ENCODE measurements at places on chromosomes 6 and 20. TPM values are rescaled to one million over a fixed set of nuclear protein-coding genes. Genes with fewer than 3 reads are reported as not detected.

The TMEM217 gene
- total RNA-seq: 2.0 TPM

The SOBP gene
- 7.6 TPM for total RNA-seq

The HLA-DOA gene
- total RNA-seq: 5.8 TPM

The ABHD16B gene
- total RNA-seq: not detected

The SPATS1 gene
- not detected for total RNA-seq

The DEFB132 gene
- not detected for total RNA-seq

The POM121L2 gene
- 0.07 TPM for total RNA-seq

The ZNF341 gene
- 5.4 TPM for total RNA-seq

The SLPI gene
- not detected for total RNA-seq

The SOX18 gene
- 0.34 TPM for total RNA-seq

The SLC9A8 gene
- 10.6 TPM for total RNA-seq

The CCDC170 gene
- total RNA-seq: 3.2 TPM

The FAM209B gene
- total RNA-seq: 0.36 TPM

The MTRF1L gene
- total RNA-seq: 14.8 TPM

The SLC22A2 gene
- total RNA-seq: not detected

The ARMH2 gene
- total RNA-seq: not detected

The C20orf173 gene
- total RNA-seq: not detected

The CAP2 gene
- 14.1 TPM for total RNA-seq

The MPIG6B gene
- total RNA-seq: 0.33 TPM

The GABRR1 gene
- total RNA-seq: not detected

The TGM3 gene
- 0.13 TPM for total RNA-seq
